ENCODE measurements at places on chromosomes 13 and 19.

DNA sequence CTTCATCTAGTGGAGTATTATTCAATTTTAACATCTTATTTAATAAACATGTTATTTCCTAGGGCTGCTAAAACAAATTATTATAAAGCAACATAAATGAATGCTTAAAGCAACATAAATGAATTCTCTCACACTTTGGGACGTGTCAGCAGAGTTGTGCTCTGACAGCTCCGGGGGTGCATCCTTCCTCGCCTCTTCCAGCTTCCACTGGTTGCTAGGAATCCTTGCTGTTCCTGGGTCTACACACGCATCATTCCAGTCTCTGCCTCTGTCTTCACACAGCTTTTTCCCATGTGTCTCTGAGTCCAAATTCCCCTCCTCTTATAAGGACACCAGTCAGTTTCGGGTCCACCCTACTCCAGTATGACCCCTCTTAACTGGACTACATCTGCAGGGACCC is 21.6 kb upstream of the SPATA13 start:
- no peak for DNase-seq

- DNase-seq, result no peak
These were observed 156.3 kb downstream of the DCT start for GRCh38 chr13:94322925-94323763.

DNA sequence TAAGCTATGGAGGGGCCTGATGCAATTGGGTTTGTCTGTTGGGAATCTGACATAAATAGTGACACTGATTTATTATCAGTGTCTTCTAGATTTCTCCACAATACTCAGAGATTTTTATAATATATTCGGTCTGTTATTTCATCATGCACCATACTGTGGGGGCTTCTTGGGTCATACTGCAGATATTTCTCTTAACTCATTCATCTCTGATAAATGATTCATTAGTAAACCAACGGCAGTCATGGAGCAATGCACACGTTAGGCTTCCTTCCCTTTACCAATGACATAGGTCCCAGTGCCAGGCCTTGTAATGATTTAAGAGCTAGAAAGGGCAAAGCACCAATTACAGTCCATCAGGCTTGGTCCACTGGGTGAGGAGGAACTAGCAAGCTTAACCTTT is 53.6 kb downstream of the FAM216B start:
- DNase-seq, result no peak

DNA sequence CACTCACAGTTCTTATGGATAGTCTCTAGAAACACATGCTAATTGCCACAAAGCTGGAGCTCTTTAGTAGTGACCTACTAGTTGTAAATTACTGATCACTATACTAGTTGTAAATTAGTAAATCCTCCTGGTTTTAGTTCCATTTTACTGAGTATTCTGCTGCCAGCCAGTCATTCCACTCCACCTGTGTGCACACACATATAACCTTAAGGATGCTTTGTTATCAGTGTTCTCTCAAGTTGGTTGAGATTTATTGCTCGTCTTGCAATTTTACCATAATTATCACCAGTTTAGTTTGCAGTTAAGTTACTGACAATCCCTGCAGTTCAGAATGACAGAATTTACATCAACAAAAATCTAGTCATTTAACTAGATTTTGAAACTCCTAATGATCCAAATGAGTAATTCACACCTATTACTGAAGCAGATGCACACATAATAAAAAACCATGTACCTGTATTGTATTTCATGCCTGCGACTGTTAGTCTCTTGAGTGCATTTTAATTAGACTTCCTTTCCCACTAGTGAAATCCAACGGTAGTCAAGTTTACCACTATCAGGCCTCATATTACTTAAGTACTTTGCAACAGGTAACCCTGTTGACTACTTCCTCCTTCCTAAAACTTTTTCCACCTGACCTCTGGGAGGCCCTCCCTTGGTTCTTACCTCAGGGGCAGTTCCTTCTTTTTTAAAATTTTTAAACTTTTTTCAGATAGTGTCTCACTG is 7.6 kb downstream of the TPT1 start:
- DNase-seq, result no peak

DNA sequence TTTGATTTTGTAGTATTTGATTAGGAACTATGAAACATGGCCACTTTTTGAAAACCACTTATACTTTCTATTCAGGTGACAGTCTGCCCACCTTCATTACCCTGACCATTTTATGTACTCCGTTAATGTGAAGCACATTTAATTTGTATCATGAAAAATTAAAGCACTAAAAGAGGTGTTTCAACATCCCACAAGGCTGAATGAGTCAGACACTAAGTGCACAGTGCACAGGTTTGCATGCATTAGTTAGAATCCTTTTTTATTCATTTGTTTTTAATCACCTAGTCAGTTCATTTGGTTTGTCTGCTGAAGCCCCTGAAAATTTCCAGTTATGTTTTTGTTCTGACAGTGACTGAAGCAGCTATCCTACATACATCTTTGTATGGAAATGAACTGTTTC is 271.0 kb downstream of the SLITRK5 start:
- no peak for DNase-seq

DNA sequence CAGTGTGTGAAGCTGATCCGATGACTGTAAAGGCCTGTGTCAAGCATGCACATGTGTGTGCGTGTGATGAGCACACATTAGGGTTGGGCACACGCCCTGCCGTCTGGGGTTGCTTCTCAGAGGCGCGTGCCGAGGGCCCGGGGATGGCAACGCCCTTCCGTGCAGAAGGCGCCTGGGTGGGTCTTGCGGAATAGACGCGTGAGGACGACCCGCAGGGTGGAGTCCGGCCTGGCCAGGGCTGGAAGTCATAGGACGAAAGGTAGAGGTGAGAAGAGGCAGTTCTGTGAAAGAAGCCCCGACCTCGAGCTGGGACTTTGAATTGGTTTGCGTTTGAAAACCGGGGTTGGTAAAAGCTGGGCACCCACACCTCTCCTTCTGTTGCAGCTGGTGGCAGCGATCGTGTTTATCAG is 35.7 kb downstream of the TMEM255B start:
- DNase-seq, result no peak

GRCh38 chr13:27374126-27374613 is 50.2 kb upstream of the GTF3A start:
- DNase-seq, result no peak

DNA sequence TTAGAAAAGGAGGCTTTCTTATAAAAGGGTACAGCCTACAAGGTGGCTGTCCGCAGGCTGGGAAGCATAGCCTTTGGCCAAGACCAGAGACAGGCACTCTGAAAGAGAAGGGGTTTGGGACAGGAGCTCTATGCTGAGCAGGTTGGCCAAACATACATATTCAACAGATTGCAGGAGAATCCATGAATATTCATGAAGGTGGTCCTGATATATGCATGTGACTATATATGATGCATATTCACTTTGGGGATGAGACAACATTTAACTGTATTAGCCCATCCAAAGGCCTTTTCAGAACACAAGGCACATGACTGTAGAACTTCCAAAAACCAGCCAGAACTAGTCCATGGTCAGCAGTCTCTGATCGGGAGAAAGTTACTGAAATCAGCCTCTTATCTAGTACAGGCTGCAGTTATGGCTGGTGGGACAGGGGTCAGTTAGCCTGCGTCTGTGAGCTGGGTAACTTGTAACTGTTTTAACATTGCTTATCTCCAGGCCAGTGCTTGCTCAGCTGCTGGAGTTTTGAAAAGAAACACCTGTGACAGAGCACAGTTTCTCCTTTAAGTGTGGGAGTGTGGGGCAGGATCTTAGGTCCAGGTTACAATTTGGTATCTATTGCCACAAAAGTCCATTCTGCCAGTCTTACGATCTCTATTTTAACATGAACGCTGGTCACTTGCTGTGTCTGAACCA is 924.2 kb downstream of the UQCRFS1 start:
- DNase-seq, result no peak

DNA sequence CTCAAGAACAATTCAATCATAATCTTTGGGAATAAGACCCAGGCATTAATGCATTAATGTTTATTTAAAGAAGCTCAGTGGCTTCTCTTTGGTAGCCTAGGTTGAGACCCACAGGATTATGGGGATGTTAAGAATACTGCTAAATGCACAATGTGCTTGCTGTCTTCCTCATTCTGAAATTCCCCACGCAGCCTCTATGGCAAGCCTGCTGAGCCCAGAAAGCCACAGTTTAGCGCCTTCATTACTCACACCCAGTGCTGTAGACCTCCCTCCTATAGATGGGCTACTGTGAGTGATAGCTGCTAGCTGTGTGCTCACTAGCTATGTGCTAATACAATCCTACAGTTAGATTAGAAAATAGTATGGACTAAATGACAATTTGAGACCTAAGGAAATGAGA is 90.6 kb downstream of the TNFSF13B start:
- no peak for DNase-seq

DNA sequence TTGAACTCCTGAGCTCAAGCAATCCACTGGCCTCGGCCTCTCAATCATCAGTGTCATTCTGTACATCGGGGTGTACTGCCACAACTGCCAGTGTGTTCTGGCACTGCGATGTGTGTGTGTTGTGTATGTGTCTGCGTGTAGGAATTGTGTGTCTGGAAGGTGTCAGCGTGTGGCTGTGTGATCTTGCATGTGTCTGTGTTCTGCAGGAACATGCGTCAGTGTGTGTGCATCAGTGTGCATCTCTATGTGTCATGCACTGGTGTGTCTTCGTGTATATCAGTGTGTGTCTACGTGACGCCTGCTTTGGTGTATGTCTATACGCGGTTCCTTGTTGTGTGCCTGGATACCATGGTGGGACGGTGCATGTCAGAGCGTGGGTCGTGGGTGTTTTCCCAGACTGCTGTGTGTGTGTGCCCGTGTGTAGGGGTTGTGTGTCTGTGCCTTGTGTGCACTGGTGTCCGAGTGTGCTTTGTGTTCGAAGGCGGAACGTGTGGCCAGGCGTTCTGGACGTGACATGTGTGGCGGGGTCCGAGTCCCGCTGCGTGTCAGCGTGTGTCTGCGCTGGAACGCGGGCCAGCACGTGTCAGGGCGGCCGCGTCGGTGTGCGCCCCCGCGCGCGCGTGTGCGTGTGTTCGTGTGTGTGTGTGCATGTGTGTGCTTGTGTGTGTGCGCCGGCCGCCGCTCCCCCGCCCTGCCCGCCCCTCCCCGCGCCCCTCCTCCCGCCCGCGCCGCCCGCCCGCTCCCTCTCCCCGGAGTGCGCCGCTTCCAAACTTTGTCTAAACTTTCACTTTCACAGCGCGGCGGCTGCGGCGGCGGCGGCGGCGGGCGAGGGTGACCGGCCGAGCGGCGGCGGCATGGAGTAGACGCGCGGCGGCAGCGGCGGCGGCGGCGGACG is at the start of gene NFIX:
Gene NFIX, plus strand, starts transcription at position 775 of the 895 bp plus-strand sequence. CDS start 363 bp downstream, outside the sequence.
- DNase-seq, result peak; percentile 37

DNA sequence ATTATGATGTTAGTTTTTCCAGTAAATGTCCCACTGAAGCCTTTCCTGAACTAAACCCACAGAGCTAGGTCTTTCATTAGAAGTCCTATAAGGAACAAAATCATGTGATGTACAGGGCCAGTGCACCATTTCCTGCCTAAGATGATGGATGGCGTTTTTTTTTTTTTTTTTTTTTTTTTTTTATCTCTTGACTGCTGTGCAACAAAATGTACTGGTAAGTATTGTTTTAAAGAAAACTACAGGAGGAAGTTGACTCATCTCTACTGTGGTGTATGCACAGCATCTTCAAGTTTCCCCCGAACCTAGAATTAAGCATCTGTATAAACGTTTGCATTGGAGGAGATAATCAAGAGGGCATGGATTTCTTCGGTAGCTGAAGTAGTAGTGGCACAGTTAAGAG is 197.5 kb downstream of the NBEA start:
- DNase-seq, result no peak

GRCh38 chr19:23802290-23802689 is 43.6 kb upstream of the ZNF681 start:
- no peak for DNase-seq
